Central memory CD4-positive, alpha-beta T cell (primary cell): ENCODE measurements at places on chromosomes 6 and 20.

DNA sequence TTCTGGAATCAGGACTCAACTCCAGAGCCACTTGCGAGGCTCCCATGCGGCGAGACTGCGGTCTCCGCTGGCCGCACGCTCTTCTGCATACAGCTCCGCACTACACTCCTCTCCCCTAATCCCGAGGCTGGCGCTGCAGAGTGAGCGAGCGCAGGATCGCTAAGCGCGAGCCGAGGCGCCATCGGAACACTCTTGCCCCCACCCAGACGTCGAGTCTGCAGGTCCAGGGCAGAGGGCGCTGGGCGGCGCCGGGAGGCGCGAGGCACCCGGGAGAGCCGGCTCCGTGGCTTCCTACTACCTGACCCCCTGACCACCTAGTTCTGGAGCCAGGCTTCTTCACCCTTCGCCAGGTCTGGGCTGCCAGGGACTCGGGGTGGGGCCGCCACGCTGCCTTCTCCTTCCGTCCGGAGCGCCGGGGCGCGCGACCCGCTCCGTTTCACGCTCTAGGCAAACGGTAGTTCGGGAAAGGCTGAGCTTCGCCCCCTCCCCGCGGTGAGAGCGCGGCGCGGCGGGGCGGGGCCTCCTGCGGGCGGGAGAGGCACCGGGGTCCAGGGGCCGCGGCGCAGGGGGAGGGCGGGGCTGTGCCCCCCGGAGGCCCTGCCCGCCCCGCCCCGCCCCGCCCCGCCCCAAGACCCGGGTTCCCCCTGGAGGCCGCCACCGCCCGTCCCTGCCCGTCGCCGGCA, 5.4 kb upstream of the TUBB2A start:
- peak; percentile 44 for DNase-seq

DNA sequence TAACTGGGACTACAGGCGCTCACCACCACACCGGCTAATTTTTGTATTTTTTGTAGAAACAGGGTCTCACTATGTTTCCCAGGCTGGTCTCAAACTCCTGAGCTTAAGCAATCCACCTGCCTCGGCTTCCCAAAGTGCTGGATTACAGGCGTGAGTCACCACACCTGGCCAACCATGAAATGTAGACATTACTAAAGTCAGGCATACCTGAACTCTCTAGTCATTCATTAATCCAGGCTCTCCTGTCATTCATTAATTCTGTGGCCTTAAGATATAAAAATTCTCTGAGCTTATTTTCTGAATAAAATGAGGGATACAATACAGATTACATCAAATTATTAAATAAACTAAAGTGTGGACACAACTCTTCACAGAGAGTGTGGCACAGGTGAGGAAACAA, 159.7 kb downstream of the GMDS start:
- DNase-seq = no peak

GRCh38 chr20:3930265-3931206, 41.3 kb downstream of the PANK2 start:
- no peak for DNase-seq

GRCh38 chr6:4599924-4600323, 176.3 kb upstream of the CDYL start:
- DNase-seq = no peak

DNA sequence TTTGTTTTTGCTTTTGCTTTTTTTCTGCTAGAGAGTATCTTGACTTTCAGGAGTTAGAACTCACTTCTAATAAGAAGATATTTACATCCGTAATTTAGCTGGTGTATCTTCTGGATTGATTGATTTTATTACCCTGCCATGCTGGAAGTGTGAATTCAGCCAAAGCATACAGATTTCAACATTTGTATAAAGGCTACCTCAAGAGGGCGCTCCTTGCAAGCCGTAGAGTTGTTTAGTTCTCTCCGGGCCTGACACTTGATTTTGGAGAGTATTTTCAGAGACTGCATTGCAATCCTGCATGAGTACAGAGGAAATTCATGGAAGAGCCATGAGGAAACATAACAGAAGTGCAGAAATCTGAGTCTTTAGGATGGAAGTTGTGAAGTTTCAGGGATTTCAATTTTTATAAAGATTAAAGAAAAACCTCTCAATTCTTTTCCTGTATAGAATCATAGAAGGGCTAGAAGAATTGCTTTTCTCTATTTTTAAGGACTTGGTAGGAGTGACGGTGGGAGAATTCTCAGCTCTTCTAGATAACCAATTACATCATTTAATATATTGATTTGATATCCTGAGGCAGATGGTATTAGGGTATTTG, 66.7 kb upstream of the TIAM2 start:
- peak; percentile 42 for DNase-seq
